Neural progenitor cell (in vitro differentiated cells): ENCODE measurements at places on chromosomes 16 and 17.

GRCh38 chr16:78709137-78709884 is 609.9 kb downstream of the WWOX start:
- DNase-seq, result peak; percentile 95

GRCh38 chr17:28279411-28279810 is 39.6 kb upstream of the TMEM97 start:
- no peak for DNase-seq

DNA sequence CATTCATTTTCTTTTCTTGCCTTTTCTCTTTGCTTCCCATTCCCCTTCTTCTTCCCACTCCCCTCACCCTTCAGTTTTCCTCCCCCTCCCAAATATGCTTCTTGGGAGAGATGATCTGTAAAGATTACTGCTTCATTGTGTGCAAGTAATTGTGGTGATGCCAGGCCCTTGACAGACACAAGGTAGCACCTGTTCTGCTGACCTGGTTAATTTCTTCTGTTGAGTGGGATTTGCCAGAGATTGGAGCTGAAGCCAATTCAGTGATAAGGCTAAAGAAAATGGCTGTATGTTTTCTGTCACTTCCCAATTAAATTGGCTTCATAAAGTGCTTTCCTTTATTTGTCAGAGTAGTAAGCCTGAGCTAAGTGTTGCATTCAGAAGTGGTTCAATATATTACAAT is 44.5 kb downstream of the AATF start:
- DNase-seq, result no peak

DNA sequence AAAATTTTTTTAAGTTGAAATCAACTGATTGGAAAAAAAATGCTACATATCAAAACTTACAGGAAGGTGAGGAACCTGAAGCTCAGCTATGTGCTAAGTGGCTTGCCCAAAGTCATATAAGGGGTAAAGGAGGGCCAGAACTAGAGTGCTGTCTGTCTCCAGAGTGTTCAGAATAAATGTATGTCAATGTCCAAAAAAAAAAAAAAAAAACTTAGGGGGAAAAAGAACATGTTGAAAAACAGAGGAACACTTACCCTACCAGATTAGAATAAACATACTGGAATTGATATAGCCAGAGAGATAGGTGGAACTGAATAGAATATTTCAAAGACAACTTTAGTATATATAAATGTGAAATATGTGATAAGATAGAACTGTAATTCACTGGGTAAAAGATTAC is 11.5 kb downstream of the DCAF7 start:
- no peak for DNase-seq

DNA sequence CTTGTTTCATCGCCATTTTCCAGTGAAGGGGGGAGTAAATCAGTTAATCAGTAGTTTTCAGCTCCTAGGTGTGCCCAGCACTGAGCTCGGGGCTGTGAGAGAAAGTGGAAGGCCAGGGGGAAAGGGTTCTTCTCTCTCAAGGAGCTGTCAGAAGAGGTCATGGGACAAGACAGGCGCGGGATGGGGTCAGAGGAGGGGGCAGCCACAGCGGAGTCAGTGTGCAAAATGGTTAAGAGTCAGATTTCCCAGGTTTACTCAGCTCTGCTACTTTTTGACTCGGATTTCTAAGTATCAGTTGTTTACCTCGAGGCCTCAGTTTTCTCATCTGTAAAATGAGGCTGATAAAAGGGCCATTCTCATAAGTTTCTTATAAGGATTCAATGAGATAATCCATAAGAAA is 4.3 kb upstream of the XYLT1 start:
- DNase-seq, result no peak

DNA sequence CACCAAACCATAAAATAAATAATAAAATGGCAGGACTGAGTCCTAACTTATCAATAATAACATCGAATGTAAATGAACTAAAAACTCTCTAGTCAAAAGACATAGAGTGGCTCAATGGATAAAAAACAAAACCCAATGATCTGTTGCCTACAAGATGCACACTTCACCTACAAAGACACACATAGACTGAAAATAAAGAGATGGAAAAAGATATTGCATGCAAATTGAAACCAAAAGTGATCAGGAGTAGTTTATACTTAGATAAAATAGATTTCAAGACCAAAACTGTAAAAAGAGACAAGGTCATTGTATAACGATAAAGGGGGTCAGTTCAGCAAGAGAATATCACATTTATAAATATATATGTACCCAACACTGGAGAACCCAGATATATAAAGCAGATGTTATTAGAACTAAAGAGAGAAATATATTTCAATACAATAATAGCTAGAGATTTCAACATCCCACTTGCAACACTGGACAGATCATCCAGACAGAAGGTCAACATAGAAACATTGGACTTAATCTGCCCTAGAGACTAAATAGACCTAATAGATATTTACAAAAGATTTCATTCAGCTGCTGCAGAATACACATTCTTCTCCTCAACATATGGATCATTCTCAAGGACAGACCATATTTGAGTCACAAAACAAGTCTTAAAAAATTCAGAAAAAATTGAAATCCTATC is 29.8 kb downstream of the SLC47A2 start:
- DNase-seq, result no peak

GRCh38 chr16:19583665-19584300 is 28.3 kb downstream of the VPS35L start:
- DNase-seq, result peak; percentile 56
